ENCODE measurements at places on chromosomes 1 and 21. TPM values are rescaled to one million over a fixed set of nuclear protein-coding genes. Genes with fewer than 3 reads are reported as not detected.

DNA sequence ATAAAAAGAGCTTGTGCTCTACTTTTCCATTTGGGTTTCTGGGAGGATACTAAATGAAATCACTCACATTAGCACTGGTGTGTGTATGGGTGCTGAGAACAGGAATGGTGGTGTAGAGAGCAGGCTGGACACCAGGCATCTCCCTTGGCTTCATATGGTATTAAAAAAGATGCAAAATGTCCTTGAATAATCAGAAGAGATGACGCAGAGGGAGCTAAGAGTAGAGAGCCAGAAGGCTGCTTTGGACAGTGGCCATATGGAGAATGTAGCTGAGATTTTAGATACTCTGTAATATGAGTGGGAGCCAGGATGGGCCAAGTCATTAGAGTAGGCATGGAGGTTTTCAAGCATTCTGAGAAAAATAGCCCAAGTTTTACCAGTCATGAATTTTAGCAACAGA, 112.3 kb upstream of the ZRANB2 start:
- no peak for DNase-seq

DNA sequence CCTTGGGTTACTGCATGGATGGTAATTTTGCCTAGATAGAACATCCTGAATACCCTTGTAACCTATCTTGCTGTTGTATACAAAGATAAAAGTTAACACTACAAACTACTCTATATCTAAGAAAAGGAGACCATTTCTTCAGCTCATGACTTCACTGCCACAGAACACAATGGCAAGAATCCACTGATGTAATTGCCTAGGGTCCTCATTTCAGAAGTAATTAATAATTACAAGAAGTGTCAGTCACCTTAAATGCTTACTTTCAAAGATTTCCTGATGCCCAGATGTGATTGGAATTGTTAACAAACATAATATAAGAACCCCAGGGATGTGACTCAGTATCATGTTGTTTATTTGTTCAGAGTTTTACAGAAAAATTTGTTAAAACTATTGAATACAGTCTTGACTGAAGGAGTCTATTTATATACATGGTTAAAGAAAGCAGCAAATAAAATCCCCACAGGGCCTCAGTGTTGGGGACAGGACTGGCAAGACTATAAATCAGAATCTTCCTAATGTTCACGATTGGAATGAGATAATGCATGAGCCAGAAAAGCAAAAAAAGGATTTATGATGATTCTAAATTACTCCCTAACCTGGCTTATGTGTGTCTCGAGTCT, 83.9 kb downstream of the CRB1 start:
- no peak for DNase-seq

The GPR37L1 gene
- not detected for polyA plus RNA-seq

- DNase-seq, result peak; percentile 85
Measured at GRCh38 chr1:55503663-55504305, 288.6 kb upstream of the USP24 start.

The TRIM17 gene
- polyA plus RNA-seq, result 0.12 TPM

The TNNI3K gene
- polyA plus RNA-seq, result 0.27 TPM

The IL23R gene
- polyA plus RNA-seq, result not detected

Data from fibroblast of lung (primary cell).